ENCODE measurements at places on chromosomes 5 and 9.
A peak's percentile ranks its signal among the peaks of the same experiment; 100 is the strongest.

- DNase-seq: no peak
Observed at GRCh38 chr5:135713161-135713915, 121.1 kb upstream of the SLC25A48 start.

DNA sequence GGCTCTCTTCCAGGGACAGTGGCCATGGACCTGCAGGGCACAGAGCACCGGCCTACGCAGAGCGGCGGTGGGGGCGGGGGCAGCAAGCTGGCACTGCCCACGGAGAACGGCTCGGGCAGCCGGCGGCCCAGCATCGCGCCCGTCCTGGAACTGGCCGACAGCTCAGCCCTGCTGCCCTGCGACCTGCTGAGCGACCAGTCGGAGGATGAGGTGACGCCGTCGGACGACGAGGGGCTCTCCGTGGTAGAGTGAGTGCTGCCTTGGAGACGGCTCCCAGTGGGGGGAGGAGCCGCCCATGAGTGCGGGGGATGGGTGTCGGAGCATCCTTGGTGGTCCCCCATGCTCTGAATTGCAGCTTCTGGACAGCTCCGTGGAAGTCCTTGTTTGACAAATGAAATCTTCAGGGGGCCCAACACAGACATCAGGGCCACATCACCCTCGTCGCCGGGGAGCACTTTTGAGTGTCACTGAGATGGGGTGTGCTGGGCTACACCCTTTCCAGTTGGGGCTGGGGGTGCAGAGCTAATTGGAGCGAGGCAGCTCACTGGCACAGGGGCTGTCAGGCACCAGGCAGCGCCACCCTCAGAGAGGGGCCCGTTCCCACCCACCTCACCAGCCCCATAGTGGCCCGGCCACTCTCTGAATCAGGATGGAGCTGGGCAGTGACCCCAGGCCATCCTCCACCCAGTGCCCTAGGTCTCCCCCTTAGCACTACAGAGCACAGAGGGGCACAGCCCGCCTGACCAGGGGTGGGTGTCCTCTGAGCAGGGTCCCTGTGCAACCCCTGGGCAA is 70.9 kb downstream of the KCNT1 start:
- DNase-seq: no peak

DNA sequence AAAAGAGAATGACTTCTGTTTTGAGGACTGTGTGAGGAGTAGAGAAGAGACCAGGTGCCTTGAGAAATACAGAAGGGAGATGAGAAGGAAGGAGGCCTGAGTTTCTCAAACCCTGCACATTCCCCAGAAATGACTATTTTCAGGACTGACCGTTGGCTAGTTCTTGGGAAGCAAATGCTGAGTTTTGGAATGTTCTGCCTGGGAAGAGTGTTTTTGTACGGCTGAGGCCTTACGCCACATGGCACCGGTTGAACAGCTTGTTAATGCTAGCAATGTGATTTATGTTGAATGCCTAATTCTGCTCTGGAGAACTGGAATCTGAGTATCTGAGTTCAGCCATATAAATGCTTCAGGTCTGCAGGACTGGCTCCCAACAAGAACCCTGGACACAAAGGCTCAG is 152.7 kb upstream of the ADAMTS16 start:
- peak; percentile 6 for DNase-seq

- no peak for DNase-seq
Observed at GRCh38 chr5:71013575-71013974, 11.6 kb downstream of the NAIP start.

DNA sequence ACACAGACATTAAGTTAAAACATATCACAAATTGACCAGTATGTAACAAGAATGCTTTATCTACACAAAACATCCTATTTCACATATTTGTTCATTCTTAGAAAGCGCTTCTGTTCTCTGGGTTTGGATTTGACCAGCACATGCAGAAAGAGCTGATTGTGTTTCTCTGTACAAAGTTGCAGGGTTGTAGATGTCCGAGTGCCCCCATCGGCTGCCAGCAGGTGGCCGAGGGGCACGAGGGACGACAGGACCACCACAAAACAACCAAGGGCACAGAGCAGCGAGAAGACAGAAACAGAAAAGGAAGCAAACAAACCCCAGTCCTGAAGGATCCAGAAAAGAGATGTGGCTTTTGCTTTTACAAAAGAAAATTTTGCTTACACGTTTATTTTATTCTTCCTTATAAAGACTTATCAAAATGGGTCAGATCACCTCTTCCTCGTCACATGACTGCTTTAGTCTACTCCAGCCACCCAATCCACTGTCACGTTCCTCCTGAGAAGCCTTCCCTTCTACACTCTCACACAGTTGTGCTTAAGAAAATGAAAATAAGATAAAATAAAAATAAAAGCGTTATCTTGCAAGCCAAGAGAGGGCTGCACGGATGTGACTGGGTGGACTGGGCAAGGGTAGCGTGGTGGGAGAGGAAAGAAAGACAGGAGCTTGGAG is 9.5 kb downstream of the OTP start:
- no peak for DNase-seq

DNA sequence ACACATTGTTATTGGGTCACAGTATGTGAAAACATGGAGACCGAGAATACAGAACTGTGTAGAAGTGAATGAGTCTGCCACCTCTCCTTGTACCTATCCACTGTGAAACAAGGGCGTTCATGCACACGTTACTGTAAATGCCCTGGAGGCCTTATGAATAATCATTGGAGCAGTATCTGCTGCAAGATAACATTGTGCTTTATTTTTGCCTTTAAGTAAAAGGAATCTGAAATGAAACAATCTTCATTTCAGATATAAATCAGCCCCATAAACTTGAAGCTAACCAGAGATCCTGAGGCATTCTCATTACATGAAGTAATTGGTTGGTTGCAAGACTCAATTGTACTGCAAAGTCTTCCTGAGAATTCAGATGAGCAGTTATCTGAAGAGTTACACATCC is 419.6 kb downstream of the KDM4C start:
- DNase-seq: peak; percentile 12

- DNase-seq: peak; percentile 60
Observed at GRCh38 chr5:39523821-39524220, 99.0 kb upstream of the DAB2 start.

DNA sequence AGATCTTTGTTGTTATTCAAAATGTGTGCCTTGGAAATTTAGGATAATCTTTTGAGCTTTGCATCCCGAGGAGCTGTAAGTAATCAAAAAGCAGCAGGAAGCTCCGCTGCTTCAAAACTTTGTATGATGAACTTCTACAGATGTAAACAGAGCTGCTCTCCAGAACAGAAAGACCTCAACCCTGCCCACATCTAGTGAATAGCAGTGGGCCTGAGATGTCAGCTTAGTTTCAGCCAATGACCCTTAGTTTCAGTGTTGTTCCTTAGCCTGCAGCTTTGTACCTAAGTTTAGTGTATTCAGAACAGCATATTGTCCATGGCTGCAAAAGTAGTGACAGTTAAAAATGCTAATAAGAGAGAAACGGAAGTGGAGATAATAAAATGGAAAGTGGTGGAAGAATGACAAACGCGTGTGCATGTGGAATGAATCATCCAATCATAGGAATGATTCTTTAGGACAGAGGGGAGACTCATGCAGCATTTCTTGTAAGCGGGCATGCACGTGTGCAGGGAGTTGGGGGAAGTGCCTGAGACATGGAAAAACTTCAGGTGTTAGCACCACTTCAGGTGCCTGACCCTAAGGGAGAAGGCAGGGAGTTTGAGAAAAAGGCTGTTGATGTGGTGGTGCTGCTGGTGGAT is 24.9 kb downstream of the SNX24 start:
- peak; percentile 17 for DNase-seq

DNA sequence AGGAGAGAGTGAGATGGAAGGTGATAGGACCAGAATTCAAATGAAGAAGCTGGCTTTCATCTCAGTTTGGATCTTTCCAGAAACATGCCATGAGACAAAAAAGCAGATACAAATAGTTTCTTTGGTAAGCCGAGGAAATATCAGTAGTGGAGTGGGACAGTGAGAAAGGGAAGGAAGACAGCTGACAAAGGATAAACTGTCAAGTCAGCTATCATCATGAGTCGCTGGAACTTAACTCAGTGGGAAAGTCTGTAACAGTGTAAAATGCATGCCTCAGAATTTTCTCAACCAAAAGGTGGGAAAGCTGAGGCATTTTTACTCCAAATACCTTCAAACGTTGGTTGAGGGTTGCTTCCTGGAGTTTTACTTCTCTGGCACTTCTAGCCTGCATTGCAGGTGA is 129.8 kb downstream of the PLPPR1 start:
- DNase-seq: no peak

- DNase-seq: no peak
Observed at GRCh38 chr9:90259311-90260246, 383.0 kb downstream of the DIRAS2 start.

- DNase-seq: no peak
Observed at GRCh38 chr9:38053697-38054461, 15.1 kb downstream of the SHB start.

GRCh38 chr9:31032206-31032605 is 1352.2 kb upstream of the ACO1 start:
- no peak for DNase-seq

DNA sequence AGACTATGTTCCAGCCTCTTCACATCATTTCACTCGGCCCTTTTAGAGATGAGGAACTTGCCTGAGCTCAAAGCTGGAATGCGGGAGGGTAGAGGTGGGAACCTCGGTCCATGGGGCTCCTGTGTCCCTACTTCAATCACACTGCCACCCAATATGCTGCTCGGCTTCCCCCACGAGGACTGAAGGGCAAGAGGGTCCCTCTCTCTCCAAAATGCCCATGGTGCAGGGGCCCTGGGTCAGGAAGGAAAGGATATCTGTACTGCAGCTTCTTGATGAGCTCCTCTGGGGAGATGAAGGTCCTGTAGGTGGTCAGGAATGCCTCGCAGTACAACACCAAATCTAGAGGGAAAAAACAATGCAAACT is 46.5 kb downstream of the PRRT1B start:
- no peak for DNase-seq

DNA sequence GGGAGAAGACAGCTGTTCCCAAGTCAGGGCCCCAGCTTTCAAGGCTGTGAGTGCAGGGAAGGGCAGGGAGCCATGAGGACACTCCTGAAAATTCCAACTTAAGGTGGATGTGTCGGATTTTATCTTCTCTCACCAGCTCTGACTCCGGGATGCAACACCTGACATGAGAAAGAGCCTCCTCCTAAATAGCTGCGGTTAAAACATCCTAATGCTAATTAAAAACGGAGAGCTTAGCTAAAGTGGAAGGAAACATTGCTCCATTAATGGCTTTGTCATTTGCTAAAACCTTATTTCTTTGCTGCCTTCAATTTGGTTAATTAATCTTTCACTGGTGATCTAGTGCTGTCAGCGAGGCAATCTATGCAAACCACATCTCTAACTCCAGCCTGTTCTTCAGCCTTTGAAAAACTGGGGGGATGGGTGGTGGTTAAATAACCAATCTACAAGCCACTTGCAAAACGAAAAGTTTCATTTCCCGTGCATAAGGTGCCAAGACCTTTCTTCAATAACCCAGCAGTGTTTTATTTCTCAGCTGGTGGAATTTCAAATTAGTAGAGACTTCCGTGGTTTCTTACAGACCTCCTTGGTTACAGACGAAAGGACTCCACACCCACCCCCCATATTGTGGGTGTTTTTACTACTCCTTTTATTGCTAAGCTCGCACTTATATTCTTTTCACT is 379.6 kb downstream of the MLLT3 start:
- DNase-seq: no peak

DNA sequence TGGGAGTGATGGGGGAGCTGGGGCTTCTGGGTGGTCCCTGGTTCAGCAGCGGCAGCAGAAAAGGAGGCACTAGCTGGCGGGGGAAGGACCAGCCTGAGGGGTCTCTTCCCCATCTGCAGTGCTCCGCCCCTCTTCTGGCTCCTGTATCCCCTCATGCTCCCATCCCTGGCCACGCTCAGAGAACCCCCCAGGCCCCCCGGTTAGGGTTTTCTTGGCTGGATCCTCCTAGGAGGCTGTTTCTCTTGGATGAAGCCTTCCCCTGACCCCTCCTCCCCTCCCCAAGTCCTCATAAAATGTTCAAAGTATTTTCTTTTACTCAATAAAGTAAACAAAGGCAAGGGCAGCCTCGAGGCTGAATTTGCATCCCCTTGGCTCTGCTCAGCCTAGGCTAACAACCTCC is 60.8 kb downstream of the FGF18 start:
- no peak for DNase-seq

DNA sequence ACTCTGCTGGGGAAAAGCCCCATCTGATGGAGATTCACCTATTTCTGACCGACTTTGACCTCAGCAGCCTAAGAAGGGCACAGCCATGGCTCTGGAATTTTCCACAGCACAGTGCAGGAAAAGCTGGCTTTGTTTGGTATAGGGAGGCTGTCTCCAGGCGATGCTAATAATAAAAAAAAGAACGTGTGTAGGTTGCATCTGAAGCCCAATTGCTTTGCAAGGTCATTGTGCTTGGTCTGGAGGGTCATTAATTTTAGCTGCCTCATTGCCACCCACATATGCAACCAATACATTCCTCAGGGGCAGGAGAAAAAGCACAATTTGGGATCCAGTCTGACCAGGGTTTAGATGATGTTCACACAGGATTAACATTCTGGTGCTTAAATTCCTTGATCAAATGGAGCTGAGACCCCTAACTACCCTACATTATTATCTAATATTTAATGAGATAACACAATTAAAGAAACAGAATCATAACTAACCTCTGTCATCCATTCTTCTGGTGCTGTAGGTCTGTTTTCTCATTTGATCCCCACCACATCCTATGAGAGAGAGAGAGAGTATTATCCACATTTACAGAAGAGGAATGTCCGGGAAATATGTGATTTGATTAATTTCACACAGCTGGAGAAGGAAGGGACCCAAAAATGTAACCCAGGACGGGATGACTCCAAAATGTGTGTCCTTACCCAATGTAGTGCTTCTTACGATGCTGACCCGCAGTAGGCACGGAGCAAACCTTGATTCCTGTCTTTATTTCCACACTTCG is 175.9 kb downstream of the RFK start:
- no peak for DNase-seq

DNA sequence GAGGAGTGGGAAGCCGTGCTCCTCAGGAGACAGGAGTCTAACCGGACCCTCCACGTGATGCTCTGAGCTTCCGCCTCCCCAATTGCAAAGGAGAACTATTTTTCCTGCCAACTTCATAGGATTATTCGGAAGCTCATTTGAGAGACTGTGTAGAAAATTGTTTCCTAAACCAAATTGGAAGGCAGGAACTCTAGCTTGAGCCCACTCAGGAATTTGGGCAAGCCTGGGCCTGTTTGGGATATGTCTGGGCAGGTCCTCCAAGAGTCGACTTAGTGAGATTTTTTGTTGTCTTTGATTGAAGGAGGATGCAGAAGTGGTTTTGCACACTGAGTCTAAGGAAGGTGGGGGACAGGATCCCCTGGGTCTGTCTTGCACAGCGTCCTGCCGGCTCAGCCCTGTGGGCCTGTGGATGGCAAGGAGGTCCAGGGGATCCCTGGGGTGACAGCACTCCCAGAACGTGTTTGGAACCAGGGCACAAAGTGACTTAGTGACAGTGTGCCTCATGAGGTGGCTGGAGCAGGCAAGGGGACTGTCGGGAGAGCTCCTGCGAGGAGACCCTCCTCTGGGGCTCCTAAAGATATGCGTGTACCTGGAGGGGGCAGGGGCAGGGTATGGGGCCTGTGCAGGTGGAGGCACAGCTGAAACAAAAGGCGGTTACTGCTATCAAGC is 283.3 kb downstream of the NSG2 start:
- DNase-seq: peak; percentile 49

DNA sequence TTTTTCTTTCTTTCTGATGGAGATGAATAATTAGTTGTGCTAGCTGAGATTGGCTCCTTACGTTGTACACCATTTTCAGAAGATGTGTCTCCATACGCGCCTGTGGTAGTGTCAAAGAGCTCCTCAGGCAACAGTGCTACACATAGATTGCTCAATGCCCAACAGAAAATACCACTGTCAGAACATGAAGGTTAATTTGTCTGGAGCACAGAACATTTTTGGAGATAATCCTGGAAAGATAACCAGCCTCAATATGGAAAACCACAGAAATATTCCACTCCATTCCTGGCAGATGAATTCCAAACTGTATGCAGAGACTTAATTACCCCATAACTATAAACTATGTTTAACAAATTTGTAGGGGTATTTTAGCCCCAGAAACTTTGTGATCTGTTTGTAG is 233.6 kb downstream of the MARCHF11 start:
- DNase-seq: peak; percentile 48

Data from fibroblast of the aortic adventitia (primary cell).